ENCODE measurements at places on chromosomes 16 and 17.

- no peak for DNase-seq
Measured at GRCh38 chr16:84638231-84638806, 10.0 kb upstream of the KLHL36 start.

GRCh38 chr17:82932518-82933310 is 92.9 kb upstream of the ZNF750 start:
- peak; percentile 19 for DNase-seq

GRCh38 chr17:59550703-59551102 is 14.7 kb upstream of the DHX40 start:
- DNase-seq: no peak

GRCh38 chr17:70375406-70375805 is 206.1 kb downstream of the KCNJ2 start:
- DNase-seq: no peak

GRCh38 chr17:16461606-16461866 is 30.5 kb downstream of the LRRC75A start:
- DNase-seq: no peak

GRCh38 chr17:67652433-67652832 is 65.3 kb upstream of the NOL11 start:
- no peak for DNase-seq

DNA sequence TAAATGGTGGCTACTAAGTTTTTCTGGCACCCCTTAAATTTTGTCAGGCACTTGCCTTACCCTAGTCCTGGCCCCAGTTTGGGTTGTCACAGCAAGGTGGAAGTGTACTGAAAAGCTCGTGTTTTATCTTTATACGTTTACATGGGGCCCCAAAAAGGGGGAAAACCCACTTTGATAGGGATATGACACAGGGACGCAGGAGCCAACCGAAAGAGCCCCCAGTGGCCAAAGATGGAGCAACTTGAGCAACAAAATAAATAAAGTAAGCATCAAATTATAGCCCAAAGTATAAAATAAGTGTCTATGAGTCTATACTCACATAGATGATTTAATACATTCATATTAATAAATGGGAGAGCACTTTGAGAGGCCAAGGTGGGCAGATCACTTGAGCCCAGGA is 5.0 kb upstream of the CETP start:
- DNase-seq: no peak

GRCh38 chr16:7651803-7652570 is 319.3 kb downstream of the RBFOX1 start:
- DNase-seq: no peak

DNA sequence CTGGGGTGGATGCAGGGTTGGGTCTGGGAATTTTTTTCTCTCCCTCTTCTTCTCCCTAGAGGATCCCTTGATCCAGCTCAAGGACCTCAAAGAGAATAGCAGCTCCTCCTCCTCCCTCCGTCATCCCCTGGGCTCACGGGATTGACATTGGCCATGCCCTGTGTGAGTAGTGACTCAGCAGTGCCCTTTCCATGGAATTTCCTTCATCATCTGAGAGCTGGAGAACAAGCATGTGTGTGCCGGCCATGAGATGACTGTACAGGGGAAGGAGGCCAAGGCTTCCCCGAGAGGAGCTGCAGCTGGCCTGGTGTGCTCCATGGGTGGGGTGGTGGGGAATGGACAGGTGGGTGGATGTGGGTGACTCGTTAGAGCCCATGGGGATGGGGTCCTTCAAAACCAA is 8.9 kb upstream of the WSCD1 start:
- DNase-seq: peak; percentile 93

GRCh38 chr17:59800530-59800942 is 92.2 kb downstream of the TUBD1 start:
- DNase-seq: no peak

- no peak for DNase-seq
Measured at GRCh38 chr16:26913851-26914250, 152.9 kb upstream of the C16orf82 start.

- no peak for DNase-seq
Measured at GRCh38 chr16:66670691-66671388, 25.7 kb downstream of the CMTM4 start.

- peak; percentile 93 for DNase-seq
Measured at GRCh38 chr17:40218740-40219593, at the start of gene WIPF2. Gene WIPF2 (plus strand): TSS chr17:40219304. CDS start chr17:40256460, 37,156 bp downstream.

- DNase-seq: no peak
Measured at GRCh38 chr17:77884019-77884418, 74.5 kb upstream of the TNRC6C start.

GRCh38 chr17:67171560-67171959 is 73.4 kb downstream of the HELZ start:
- no peak for DNase-seq

DNA sequence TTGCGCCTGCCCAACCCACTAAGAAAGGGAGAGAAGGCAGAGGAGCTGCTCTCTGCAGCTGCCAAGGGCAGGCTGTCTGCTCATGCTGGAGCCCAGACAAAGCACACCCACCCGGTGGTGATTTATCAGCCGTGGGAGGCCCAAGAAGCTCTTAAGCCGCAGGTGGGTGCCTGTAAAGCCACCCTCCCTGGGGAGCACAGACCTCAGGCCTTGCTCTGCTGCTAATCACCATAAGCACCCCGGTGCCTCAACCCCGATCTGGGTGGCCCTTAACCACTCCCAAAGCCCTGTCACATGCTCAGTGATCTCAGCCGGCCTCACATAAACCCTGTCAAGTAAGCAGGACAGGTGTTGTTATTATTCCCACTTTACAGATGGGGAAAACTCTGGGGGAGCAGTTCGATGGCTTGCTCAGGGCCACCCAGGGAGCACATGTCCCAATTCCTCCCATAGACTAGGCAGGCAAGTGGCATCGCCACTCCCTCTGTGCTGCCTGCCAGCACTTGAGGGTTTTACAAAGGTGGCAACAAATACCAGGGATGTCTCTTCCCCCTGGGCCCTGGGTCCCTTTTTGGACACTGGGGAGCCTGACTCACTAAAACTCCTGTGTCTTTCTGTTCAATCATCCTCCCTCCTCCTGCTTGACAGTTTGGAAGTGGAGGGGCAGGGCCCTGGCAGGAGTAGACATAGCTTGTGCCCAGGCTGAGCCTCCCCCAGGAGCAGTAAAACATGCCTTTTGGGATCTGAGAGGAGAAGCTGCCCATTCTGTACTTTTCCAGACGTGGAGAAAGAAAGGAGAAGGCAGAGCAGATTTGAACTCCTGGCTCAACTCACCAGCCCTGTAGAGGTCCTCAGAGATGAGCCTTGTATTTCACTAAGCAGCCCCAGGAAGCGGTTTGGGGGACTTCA is 299.3 kb downstream of the SOX9 start:
- DNase-seq: no peak

DNA sequence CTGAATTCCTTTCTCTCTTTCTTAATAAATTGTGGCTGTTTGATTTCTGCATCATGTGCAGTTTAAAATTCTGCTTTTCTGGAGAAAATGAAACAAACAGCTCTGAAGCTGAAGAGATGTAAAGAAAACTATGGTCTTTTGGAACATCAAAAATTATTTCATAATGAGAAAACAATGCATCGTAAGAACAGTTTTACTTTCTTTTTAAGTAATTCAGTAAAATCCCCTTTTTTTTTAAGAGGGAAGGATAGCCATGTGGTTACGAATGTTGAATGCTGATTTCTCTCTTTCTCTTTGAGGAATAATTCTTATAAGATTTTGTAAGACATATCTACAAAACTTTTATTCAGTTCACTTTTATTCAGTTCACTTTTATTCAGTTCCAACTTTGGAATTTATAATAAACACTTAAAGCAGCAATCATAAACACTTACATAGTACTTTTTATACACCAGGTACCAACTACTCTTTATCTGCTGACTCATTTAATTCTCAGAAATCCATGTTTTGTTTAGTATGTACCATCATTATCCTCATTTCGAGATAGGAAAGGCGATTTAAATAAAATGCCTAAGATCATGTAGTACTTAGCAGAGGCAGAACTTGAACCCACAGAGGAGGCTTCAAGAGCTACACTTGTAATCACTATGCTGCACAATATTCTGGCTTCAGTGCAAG is 26.6 kb downstream of the CNTNAP4 start:
- DNase-seq: no peak

DNA sequence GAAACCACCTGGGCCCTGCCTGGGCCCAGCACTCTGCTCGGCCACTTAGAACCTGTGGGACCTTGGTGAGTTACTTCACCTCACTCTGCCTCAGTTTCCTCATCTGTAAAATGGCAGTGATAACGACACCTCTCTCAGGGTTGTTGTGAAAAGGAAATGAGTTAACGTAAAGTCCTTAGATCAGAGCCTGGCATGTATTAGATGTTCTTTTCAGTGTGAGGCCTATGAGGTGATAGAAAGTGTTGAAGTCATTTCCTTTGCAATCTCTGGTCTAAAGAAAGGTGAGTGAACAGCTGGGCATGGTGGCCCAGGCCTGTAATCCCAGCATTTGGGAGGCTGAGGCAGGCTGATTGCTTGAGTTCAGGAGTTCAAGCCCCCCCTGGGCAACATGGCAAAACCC is 51.7 kb upstream of the LGALS9 start:
- no peak for DNase-seq

DNA sequence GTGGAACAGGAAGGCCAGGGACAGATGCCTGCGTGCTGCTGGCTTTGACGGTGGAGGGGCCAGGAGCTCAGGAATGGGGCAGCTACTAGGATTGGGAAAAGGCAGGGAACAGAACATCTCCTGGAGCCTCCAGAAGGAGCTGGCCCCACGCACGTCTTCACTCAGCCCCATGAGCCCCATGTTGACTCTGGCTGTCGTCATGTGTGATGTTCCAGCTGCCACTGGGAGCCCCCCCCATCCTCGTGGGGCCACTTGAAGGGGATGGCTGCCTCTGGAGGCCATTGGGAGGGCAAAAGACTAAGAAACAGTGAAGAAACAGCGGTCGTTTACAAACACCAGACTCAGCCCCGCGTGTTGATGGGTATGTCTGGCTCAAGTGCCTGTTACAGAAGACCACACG is 18.5 kb upstream of the APRT start:
- no peak for DNase-seq

- no peak for DNase-seq
Measured at GRCh38 chr17:68697850-68698361, 96.7 kb upstream of the FAM20A start.

DNA sequence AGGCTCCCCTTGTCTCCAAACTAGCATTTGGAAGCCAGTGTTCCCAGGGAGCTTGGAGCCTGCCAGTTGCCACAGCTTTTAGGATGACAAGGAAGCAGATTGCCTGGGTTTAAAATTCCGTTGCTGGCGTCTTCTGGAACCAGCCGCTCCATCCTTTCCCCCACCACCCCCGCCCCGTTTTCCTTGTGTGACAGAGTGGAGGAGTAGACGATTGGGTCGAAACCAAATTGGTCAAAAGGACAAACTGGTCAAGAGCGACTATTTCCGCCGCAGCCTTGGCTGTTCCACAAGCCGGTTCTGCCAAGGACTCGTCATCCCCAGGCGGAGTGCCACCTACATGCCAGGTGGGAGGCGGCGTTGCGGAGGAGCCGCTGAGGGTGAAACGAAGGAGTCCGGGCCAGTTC is 91.1 kb downstream of the RPA1 start:
- no peak for DNase-seq

- peak; percentile 86 for DNase-seq
Measured at GRCh38 chr16:11851294-11852091, at the start of gene RSL1D1. Gene RSL1D1 (minus strand): TSS chr16:11851542. CDS start chr16:11851512, 30 bp downstream.

- DNase-seq: no peak
Measured at GRCh38 chr17:73640691-73641090, 3.6 kb downstream of the SDK2 start.

- no peak for DNase-seq
Measured at GRCh38 chr16:24826096-24826690, 19.6 kb upstream of the SLC5A11 start.

GRCh38 chr17:17947966-17948365 is 24.2 kb downstream of the TOM1L2 start:
- DNase-seq: no peak

GRCh38 chr16:86090461-86091170 is 191.7 kb downstream of the IRF8 start:
- no peak for DNase-seq

GRCh38 chr16:19703172-19703889 is 14.7 kb downstream of the KNOP1 start:
- no peak for DNase-seq

DNA sequence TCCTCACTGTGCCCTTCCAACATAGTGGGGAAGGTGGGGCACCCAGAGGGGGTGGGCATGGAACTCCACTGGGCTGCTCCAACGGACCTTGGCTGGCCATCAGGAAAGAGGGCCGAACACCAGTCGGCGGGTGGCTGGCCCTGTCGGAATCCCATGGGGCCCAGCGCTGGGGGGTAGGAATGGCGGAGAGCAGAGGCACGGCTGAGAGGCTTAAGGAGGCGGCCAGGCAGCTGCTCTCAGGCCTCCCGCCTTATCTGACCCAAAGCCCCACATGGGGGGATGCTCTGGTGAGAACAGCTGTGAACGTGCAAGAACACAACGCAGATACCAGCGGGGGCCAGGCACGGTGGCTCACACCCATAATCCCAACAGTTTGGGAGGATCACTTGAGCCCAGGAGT is 4.4 kb upstream of the MYO1C start:
- DNase-seq: no peak

Measured in amniotic stem cell (primary cell).